ENCODE measurements at places on chromosomes 1 and 21.

- no peaks in the 10 kb centered on the region for H3K27me3 ChIP-seq
- H3K4me3 ChIP-seq = no peak overlapping the region
- no peak overlapping the region for H3K27ac ChIP-seq
- DNase-seq = no peak
- no peaks in the 10 kb centered on the region for H3K36me3 ChIP-seq
Measured at GRCh38 chr1:10773851-10774614, 22.4 kb downstream of the CASZ1 start.

- H3K27me3 ChIP-seq = peaks cover 11% of the 10 kb centered on the region
- H3K27ac ChIP-seq = no peak overlapping the region
- no peak overlapping the region for H3K4me3 ChIP-seq
- DNase-seq = no peak
- H3K36me3 ChIP-seq = no peaks in the 10 kb centered on the region
- no peaks in the 10 kb centered on the region for H3K4me1 ChIP-seq
Measured at GRCh38 chr1:162421258-162422164, 9.6 kb upstream of the SH2D1B start.

DNA sequence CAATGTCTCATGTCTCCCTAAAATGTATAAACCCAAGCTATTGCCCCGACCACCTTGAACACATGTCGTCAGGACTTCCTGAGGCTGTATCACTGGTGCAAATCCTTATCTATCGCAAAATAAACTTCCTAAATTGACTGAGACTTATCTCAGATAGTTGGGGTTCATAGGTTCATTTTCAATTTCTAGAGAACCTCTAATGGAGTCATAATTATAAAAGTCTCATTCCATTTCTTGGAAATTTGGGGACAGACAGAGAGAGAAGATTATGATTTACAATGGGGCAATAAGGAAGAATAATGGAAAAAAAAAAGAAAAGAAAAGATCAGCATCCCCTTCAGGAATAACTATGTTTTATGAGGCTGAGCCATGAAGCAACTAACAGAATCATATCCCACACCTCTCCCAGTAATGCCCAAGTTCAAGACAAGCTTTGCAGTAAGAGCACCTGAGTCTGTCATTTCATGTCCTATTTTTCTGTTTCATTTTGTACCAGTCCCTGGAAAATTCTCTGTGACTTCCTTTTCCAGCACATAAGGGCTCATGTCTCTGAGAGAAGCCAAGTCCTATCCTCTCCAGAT lies 70.0 kb upstream of the ETS2 start:
- peaks cover 12% of the 10 kb centered on the region for H3K27me3 ChIP-seq
- no peak overlapping the region for H3K4me3 ChIP-seq
- no peak overlapping the region for H3K27ac ChIP-seq

GRCh38 chr1:223423641-223424233 lies 30.5 kb downstream of the CCDC185 start:
- H3K27ac ChIP-seq = no peak overlapping the region
- H3K36me3 ChIP-seq = no peaks in the 10 kb centered on the region
- no peaks in the 10 kb centered on the region for H3K4me1 ChIP-seq
- no peak for DNase-seq

- peaks cover 71% of the 10 kb centered on the region for H3K27me3 ChIP-seq
- no peak overlapping the region for H3K4me3 ChIP-seq
- H3K4me1 ChIP-seq = peaks cover 10% of the 10 kb centered on the region
- H3K27ac ChIP-seq = no peak overlapping the region
- DNase-seq = no peak
- H3K36me3 ChIP-seq = no peaks in the 10 kb centered on the region
Measured at GRCh38 chr21:36695671-36696389, 3.1 kb upstream of the SIM2 start.

- no peak overlapping the region for H3K27ac ChIP-seq
- no peaks in the 10 kb centered on the region for H3K36me3 ChIP-seq
- H3K4me1 ChIP-seq = no peaks in the 10 kb centered on the region
- peaks cover 3% of the 10 kb centered on the region for H3K27me3 ChIP-seq
Measured at GRCh38 chr1:152347116-152347728, 12.6 kb downstream of the FLG2 start.

DNA sequence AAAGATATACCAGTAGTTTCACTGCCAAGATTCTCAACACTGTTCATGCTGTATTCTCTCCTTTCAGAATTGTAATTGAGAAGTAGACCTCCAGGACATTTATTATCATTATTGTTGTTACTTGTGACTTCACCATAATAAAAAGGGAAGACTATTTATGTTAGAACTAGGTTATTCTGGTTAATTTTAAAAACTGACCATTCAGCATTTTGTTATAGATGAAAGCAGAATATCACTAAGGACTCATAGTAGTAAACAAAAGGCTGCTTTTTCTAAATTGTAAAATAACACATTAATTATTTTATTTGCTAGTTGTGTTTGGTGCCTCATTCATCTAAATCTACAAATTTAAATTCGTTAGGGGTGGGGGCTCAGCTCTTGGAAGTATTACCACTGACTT lies 210.4 kb downstream of the PATJ start:
- DNase-seq = no peak
- H3K27me3 ChIP-seq = no peaks in the 10 kb centered on the region
- no peaks in the 10 kb centered on the region for H3K4me1 ChIP-seq
- no peak overlapping the region for H3K4me3 ChIP-seq
- no peaks in the 10 kb centered on the region for H3K36me3 ChIP-seq
- H3K27ac ChIP-seq = no peak overlapping the region

DNA sequence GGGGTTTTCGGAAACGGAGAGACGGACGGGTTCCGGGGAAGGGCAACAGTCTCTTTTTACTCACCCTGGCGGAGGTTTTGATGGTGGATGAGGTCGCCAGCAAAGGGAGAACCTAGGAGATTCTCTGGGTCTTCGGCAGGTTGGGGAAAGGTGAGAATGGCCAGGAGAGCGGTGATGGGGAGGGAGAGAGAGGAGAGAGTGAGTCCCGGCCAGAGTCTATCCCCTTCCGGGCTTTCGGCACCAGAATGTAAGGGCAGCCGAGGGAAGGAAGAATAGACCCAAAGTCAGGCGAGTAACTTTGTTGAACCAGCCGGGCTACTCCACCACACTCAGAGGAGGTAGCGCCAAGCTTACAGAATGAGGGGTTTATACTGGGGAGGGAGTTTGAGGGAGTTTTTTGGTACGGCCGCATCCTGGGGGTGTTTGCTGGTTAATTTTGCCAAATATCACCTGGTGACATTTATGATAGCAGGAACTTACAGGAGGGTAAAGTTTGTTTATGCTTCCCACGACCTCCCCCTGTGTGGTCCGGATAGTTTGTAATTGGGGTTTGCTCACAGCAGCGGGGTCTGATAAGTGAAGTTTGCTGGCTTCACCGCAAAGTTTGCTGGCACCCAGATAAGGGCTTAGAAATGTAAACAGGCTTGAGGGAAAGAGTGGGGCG lies 141.1 kb upstream of the ETV3 start:
- H3K4me3 ChIP-seq = no peak overlapping the region
- H3K27me3 ChIP-seq = peaks cover 11% of the 10 kb centered on the region
- DNase-seq = no peak

- H3K27me3 ChIP-seq = no peaks in the 10 kb centered on the region
- no peak for DNase-seq
- H3K27ac ChIP-seq = no peak overlapping the region
- H3K4me3 ChIP-seq = no peak overlapping the region
Measured at GRCh38 chr1:151312826-151313225, 14.4 kb downstream of the PI4KB start.

DNA sequence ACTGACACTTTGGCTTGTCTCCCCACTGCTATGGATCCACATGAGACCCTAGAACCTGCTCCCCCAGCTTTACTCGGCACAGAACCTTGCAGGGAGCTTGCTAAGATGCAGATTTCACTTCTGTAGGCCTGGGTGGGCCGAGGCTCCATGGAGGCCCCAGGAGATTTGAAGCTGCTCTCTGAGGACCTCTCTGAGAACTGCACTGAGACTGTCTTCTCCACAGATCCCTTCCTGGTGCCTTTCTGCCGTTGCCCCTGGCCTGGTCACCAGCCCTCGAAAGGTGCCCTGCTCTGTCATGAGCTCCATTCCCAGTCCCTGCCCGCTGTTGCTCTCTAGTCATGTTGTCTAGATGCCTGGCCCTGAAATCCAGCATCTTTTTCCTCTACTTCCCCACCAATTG lies 588.4 kb downstream of the AJAP1 start:
- no peaks in the 10 kb centered on the region for H3K27me3 ChIP-seq
- no peaks in the 10 kb centered on the region for H3K36me3 ChIP-seq
- H3K4me3 ChIP-seq = no peak overlapping the region
- no peak overlapping the region for H3K27ac ChIP-seq

DNA sequence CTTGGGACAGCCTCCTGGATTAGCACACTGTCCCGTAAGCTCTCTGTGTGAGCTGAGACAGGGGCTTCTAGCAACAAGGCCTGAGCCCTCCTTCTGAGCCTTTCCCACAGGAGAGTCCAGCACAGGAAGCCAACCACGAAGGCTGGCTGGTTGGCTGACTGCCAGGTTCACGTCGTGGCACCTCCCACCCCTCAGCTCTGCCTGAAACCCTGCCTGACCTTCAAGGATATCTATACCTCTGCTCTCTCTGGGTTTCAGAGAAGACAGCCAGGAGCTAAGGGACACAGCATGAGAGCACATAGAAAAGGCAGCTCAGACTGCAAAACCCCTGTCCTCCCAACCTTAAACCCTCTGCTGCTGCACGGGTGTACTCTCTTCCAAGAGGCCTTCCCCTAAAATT lies 13.9 kb downstream of the DLGAP3 start:
- no peak overlapping the region for H3K27ac ChIP-seq
- no peaks in the 10 kb centered on the region for H3K36me3 ChIP-seq
- no peak for DNase-seq

GRCh38 chr1:238485057-238485911 lies 594.6 kb upstream of the ZP4 start:
- H3K27me3 ChIP-seq = no peaks in the 10 kb centered on the region
- H3K36me3 ChIP-seq = no peaks in the 10 kb centered on the region
- no peak for DNase-seq
- no peak overlapping the region for H3K4me3 ChIP-seq

DNA sequence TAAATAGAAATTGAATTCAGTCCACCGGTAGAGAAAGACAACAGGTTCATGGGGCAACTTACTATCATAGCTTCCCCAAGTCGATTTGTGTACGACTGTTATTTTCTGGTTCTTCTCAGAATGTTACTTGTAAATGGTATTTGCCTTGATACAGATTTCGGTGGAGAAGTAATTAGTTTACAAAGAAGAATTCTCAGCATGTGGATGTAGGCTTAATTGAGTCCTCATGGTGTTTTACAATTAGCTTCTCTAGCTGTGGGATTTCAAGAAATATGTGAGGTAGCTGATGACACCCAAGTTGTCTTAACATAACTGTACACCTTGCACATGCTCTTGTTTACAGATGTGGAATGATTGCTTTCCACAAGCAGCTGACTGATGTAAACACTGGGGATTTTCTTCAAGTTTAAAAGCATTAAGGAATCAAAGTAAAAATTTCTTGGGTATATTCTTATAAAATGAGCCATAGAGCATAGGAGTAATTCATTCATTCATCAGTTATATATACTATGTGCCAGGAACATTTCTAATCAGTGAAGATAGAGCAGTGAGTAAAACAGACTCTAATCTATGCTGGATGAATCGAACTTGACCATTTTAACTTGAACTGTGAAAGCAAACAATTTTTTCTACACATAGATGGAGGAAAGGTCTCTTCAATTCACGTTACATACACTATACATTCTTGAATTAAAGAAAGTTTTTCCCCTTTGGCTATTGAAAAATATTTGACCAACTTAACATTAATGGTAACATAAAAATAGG lies 1.4 kb downstream of the MACO1 start:
- H3K27ac ChIP-seq = peak overlapping the region; percentile 98
- H3K4me3 ChIP-seq = peak overlapping the region; percentile 70
- peaks cover 23% of the 10 kb centered on the region for H3K4me1 ChIP-seq
- no peaks in the 10 kb centered on the region for H3K27me3 ChIP-seq
- no peak for DNase-seq
- H3K36me3 ChIP-seq = no peaks in the 10 kb centered on the region

GRCh38 chr1:112370996-112371395 lies 25.0 kb upstream of the CTTNBP2NL start:
- no peak for DNase-seq
- no peak overlapping the region for H3K4me3 ChIP-seq
- no peaks in the 10 kb centered on the region for H3K36me3 ChIP-seq

GRCh38 chr1:167420510-167420909 lies 97.8 kb downstream of the CD247 start:
- no peaks in the 10 kb centered on the region for H3K4me1 ChIP-seq
- H3K27me3 ChIP-seq = no peaks in the 10 kb centered on the region
- no peak for DNase-seq
- H3K4me3 ChIP-seq = no peak overlapping the region

DNA sequence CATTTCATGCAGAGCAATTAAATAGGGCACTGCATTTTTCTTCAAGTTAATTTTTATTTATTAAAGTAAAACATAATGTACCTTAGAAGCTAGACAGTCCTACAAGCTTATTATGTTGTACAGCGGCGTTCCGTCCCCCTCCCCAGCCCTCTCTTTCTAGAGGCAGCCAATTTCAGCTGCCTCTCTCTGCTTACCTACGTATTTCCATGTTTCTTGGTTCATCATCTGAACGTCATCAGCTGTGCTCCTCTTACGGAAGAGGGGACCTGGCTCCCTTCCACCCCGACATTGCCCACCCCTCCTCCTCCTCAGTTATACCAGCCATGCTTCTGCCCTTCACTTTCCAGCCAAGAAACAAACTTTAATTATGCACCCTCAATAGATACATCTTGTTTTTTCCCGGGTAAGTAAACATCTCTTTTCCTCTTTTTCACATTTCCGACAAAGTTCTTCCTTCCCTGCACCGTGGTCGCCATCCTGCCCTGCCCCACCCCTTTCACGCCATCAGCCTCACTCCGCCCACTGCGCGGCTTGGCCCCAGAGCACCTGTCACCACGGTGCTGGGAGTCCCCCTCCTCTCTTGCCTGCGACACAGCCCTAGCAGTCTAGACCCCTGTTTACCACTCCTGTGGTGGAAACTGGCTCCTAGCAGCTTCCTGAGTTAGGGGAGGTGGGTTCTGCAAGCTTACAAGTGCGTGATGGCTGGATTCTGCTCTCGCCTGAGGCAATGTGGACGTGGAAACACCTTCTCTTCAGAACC lies 57.9 kb downstream of the SLC37A1 start:
- no peaks in the 10 kb centered on the region for H3K4me1 ChIP-seq
- H3K36me3 ChIP-seq = peaks cover 38% of the 10 kb centered on the region
- no peaks in the 10 kb centered on the region for H3K27me3 ChIP-seq

DNA sequence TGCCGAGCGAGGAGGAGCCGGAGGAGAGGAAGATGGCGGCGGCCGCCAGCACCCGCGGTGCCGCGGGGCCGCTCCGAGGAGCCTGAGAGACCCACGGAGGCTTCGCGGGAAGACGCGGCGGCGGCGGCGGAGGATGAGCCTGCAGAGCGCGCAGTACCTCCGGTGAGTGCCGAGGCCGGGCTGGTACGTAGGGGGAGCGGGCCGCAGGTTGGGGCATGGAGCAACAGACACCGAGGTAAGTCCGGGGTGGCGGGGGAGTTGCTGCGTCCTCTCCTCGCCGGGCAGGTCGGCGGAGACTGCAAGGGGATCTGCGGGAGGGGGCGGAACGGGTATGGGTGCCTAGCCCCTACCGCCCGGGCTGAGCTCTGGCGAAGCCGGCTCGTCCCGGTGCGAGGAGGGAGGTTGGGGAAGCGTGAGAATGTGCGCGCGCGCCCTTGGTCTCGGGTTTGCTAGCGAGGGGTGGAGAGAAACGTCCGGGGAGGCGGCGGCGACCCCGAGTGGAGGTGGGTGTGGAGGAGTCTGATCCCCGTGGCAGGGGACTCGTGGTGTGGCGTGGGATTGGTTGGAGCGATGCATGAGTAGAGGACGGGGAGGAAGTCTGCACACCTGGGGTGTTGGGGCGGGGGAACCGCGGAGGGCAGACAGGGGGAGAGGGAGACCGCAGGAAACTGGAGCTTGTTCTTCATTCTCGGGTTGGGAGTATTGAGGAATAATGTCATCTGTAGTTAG lies at the start of gene SMG7:
TSS of gene SMG7 (plus strand) at position 12 of the 729 bp plus-strand sequence. CDS start at position 134, 122 bp downstream.
- peaks cover 9% of the 10 kb centered on the region for H3K4me1 ChIP-seq
- peak within 1 kb of the TSS; percentile 86 for H3K27ac ChIP-seq
- H3K4me3 ChIP-seq = peak within 1 kb of the TSS; percentile 92
- no peaks in the 10 kb centered on the region for H3K36me3 ChIP-seq

All from effector memory CD4-positive, alpha-beta T cell (primary cell).